ENCODE measurements at places on chromosomes 1 and 21.

DNA sequence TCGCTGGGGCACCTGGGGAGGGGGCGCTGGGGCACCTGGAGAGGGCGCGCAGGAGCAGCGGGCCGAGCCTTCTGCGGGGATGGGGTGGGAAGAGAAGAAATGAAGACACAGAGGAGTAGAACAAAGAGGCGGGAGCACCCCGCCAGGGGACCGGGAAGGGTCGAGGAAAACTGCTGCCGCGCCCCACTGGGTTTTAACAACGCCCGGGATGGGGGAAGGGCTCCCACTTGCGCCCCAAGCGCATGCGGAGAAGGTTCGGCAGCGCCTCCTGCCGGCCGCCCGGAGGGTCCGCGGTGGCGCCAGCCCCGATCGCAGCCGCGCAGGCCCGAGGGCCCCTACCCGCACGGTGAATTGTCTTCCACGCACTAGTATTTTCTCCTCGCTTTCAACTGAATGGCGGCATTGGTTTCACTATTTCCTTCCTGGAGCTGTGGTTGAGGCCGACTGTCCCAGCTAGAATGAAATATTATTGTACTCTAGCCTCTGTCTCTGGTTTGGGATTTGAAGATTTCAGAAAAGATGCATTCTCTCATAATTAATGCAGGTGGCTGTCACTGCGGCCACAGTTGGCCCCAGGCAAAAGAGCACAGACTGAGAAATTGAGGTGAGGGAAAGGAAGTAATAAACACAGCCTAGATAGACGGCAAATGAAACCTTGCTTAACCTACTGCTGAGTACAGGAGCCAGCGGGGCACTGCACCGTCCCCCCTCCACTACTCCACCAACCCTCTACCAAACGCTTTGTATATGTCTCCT is 57.3 kb downstream of the MAB21L3 start:
- DNase-seq: peak; percentile 70

DNA sequence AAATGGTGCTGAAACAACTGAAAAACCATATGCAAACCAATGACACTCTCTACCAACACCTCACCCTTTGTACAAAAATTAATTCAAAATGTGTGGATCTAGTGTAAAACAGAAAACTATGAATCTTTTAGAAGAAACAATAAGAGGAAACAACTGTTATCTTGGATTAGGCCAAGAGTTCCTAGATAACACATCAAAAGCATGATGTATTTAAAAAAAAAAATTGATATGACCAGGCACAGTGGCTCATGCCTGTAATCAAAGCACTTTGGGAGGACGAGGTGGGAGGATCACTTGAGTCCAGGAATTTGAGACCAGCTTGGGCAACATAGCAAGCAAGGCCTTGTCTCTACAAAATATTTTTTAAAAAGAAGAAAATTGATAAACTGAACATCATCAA is 79.0 kb downstream of the EIF4G3 start:
- DNase-seq: no peak

DNA sequence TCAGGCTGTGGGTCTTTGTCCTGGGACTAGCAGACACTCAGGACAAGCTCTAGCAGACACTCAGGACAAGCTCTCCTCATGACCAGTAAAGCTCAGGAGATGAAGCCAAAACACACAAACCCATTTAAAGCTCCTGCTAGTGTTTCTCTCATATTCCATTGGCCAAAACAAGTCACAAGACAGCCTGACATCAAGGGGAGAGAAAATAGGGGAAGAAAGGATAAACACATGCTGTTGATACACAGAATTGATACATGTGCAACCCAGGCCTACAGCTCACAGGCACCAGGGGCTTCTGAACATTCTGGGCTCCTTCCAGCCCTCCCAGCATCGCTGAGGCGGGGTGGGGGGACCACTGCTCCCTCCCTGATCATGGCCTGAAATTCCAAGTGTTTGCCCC is 35.3 kb downstream of the ATF3 start:
- DNase-seq: no peak

DNA sequence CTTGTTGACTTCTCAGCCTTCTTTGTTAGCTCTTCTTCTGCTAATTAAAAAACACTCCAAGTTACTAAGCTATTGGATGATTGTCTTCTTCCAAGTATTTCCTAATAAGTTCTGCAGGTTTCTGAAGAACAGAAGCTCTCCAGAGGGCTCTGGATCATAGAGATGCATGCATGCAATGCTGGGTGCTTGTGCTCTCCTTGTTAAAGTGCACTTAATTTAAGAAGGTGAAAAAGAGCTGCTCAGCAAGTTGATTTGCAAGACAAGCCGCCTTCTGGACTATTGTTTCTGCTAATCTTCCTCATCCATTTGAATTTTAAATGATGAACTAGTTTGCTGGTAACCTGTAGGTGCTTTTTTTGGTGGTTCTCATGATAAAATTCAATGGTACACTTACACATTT is 16.1 kb downstream of the RRP15 start:
- DNase-seq: no peak

DNA sequence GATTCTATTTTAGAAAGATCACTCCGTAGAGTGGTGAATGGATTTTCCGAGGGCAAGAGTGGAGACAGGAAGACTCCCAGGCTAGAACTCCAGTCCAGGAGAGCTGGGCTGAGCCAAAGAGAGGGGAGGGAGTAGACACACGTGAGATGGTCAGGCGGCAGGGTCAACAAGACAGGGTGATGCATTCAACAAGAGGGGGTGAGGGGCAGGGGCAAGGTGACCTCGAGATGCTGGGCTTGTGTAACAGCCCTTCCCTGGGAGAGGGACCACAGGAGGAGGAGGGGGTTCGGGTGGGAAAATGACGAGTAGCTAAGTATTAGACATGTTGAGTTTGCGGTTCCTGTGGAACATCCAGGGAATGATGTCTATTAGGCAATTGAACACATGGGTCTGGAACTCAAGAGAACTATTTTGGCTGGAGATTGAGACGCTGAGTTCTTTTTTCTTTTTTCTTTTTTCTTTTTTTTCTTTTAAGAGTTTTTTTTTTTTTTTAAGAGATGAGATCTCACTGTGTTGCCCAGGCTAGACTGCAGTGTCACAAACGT is 13.3 kb downstream of the RSPO1 start:
- no peak for DNase-seq

DNA sequence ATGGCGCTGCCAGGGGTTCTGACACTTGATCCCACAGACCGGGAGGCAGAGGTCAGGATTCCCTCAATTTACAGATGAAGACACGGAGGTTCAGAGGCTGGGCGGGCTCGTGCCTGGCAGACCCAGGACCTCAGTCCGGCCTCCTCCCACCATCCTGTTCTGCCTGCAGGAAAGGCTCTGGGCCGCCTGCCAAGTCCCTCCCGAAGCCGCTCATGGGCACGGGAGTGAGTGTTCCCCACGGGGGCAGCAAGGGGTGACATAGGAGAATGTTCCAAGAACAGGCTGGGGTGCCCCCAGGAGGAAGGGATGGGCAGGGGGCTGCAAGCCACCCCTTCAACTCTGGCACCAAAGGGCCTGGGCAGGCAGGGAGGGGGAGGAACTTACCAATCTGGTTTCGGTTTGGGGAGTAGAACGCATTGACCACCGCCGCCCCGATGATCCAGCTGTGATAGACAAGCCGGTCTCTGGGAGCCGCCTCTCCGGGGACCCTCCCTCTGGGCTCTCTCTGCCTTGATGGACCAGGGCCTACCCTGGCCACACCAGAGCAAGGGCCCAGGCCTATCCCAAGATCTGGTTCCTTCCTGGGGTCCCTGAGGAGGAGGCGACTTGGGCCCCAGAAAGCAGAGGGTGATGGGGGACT is 7.5 kb downstream of the PRXL2B start:
- DNase-seq: peak; percentile 50

DNA sequence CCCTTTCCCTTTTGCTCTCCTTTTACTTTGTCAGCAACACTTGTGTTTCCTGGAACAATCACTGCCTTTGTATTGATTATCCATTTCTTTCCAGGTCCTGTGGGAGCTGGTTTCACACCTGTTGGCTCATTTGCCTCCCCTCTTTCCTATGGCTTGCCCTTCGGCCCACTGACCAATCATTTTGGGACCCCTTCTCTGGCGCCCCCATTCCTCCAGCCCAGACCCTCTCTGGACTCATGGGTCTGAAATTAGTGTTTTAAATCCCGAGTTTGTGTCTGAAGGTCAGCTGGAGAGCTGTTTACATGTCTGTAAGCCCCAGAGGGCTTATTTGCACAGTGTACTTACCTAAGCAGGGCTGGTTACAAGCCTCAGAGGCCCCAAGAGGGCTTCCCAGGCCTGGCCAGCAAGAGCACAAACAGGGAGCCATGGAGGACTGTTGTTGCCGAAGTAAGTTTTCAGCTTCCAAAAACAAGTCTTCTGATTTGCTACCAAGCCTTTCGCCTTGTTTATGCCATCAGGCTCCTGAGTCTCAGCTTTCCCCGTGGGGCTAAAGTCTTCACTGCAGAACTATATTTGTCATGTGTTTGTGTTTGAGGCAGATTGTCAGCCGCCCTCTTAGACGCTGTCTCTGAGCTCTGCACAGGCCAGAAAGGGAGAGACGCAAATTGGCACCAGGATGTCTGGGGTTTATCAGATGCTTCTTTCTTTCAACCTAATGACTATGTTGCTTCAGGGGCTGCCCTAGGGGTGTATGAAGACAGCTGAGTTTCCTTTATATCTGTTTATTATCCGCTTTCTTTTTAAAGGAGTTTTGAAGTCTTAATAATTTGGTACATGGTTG is 93.0 kb downstream of the ATP1A1 start:
- DNase-seq: no peak

DNA sequence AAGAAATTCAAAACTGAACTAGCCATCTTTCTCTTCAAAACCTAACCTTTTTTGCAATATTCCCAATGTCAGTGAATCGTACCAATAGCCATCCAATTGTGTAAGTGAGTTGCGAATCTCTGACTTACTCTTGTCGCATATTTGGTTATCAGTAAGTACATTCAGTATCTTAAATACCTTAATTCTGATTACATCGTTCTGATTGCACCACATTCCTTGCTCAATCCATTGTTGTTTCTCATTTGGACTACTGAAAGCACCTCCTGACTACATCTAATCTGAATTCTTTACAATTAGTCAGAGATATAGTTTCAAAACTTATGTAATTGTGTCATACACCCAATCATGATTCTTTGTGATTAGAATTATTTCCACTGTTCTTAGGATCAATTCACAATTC is 16.8 kb upstream of the BRINP3 start:
- peak; percentile 30 for DNase-seq

DNA sequence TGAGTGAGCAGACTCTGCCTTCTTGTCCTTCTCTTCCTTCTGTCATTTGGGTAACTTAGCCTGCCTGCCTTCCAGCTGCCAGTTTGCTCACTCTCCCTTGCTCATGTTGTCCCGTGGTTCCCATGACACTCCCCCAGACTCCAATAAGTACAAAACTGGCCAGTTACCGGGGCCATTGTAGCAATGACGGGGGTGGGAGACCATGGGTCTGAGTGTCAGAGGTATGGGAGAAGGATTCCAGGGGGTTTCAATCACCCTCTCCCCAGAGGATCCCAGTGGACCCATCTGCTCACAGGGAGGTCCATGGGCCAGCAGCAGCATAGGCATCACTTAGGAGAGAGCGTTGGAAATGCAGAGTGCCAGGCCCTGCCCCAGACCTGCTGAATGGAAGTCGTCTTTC is 51.3 kb downstream of the CAPN9 start:
- DNase-seq: no peak

DNA sequence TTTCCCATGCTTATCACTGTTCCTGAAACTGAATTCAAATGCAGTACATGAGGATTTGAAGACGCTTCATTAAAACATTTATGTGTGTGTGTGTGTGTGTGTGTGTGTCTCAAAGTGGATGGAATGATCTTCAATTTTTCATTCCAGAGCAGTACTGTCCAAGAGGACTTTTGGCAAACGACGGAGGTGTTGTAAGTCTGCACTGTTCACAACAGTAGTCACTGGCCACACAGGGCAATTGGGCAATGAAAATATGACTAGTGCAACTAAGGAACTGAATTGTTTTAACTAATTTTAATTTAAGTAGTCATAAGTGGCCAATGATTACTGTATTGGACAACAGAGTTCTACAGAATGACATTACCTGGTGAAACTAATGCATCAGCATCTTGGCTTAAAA is 5.0 kb downstream of the TAF5L start:
- DNase-seq: peak; percentile 72

DNA sequence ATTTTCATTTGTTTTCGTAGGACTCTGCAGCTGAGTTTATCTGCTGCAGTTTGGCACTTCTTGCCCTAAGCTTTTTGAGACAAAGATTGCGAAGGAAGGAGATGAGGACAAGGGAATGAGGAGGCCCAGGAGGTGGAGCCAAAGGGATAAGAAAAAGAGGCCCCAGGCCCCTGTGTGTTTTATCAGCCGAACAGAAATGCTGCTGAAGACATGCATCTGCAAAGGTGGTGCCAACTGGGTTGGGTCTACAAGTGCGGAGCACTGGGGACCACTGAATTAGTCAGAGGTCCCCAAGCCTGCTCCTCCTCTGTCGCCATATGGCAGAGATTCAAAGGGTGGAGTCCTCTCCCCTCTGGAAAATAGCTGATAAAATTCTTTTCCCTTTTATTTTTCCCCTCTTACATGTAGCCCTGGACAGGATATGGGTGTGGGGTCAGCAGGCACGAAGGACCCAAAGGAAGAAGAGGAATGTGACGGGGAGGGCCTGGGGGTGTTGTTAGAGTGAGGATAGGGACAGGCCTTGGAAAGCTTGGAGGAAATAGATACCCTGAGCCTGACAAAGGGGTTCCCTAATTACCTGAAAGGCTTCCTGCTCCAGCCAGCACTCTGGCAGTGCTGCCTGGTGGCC is 2.7 kb downstream of the CD34 start:
- DNase-seq: peak; percentile 31

DNA sequence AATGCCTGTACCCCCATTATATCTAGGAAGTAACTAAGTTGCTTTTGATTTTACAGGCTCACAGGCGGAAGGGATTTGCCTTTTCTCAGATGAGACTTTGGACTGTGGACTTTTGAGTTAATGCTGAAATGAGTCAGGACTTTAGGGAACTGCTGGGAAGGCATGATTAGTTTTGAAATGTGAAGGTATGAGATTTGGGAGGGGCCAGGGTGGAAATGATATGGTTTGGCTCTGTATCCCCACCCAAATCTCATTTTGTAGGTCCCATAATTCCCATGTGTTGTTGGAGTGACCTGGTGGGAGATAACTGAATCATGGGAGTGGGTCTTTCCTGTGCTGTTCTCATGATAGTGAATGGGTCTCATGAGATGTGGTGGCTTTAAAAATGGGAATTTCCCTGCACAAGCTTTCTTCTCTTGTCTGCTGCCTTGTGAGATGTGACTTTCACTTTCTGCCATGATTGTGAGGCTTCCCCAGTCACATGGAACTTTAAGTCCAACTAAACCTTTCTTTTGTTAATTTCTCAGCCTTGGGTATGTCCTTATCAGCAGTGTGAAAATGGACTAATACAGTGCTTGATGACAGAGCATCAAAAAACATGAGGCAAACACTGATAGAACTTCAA is 1119.5 kb downstream of the PLA2G4A start:
- DNase-seq: no peak

- DNase-seq: peak; percentile 22
These were observed 43.7 kb upstream of the LRRC7 start for GRCh38 chr1:69524015-69524414.

- DNase-seq: no peak
These were observed 11.6 kb upstream of the DDI2 start for GRCh38 chr1:15605398-15606383.

- peak; percentile 50 for DNase-seq
These were observed 2.2 kb downstream of the NRIP1 start for GRCh38 chr21:15062606-15062965.

- DNase-seq: peak; percentile 21
These were observed 24.4 kb downstream of the OR10R2 start for GRCh38 chr1:158496374-158496773.
